ENCODE measurements at places on chromosomes 6 and 20.

DNA sequence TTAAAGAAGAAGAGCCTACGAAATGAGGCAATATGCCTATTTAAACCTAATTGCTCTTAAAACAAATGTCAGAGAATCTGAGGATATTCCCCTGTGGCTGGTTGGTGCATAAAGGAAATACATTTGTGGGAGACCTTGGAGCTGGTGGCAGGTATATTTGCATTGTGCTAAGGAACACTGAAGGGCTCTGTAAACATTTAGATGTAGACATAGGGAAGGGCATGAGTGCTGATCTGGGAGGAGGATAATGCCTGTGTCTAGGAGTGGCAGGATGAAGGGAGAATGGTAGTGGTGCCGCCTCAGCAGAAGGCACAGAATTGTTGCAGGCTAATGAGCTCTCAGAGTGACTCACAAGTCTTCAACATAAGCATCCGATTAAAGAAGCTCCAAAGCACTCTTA is 85.8 kb downstream of the CD164 start:
- DNase-seq = no peak

DNA sequence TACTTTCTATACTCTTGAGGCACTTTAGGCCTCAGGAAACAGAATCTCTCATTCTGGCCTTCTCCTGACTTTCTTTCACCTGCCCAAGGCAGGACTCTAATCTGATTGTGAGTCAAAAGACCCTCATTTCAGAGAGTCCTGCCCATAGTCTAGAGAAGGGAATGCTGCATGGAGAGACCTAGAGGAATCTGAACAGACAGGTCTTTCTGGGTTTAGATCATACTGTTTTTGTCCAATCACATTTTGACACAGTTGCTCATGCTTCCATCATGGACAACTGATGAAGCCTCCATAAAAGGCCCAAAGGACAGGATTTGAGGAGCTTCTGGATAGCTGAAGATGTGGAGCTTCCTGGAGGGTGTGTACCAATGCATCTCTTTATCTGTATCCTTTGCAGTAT is 48.1 kb upstream of the BTBD3 start:
- no peak for DNase-seq

DNA sequence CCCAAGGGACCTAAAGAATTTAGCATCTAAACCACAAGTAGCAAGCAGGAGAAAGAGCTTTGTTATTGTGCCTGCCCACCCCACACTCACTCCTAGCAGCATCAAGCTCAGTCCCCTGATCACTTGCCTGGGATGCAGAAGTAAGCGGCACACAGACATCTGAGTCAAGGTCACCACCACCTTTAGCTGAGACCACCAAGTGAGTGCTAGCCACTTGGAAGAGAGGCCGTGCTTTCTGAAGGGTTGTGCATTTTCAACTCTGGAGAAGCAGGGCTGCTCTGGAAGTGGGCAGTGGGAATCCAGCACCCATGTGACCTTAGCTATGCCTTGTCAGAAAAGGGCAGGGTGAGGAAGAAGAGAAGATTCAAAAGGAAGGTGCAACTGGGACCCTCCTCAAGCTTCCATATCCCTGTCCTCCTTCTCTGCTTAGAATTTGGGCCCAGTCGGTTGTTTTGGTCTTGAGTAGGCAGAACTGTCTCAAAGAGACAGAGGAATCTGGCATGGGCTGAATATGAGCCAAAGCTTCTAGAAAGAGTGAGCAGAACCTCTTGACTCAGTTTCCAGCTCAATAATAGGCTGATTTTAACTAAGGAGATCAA is 6.2 kb downstream of the NR2E1 start:
- no peak for DNase-seq

GRCh38 chr20:46715292-46715756 is 5.9 kb downstream of the SLC2A10 start:
- no peak for DNase-seq

GRCh38 chr20:64167676-64168075 is 3.4 kb downstream of the MYT1 start:
- no peak for DNase-seq

DNA sequence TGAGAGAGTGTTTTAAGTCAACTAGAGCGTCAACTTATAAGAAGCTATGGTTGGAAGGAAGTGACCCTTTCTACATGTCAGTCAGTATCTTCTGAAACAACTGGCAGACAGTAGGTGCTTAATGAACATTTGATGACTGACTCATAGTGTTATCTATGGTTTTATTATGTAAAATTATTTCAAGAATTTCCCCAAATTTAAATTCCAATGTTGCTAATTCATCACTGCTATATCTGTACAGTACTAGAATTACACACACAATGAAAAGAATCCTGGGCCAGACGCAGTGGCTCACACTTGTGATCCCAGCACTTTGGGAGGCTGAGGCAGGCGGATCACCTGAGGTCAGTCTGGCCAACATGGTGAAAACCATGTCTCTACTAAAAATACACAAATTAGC is 721.4 kb upstream of the FLRT3 start:
- DNase-seq = no peak

- DNase-seq = no peak
Measured at GRCh38 chr6:7540595-7540994, 876 bp upstream of the DSP start.

- DNase-seq = no peak
Measured at GRCh38 chr20:23446505-23446904, 6.2 kb downstream of the CST11 start.

GRCh38 chr20:8693709-8694108 is 375.2 kb upstream of the PLCB4 start:
- no peak for DNase-seq

DNA sequence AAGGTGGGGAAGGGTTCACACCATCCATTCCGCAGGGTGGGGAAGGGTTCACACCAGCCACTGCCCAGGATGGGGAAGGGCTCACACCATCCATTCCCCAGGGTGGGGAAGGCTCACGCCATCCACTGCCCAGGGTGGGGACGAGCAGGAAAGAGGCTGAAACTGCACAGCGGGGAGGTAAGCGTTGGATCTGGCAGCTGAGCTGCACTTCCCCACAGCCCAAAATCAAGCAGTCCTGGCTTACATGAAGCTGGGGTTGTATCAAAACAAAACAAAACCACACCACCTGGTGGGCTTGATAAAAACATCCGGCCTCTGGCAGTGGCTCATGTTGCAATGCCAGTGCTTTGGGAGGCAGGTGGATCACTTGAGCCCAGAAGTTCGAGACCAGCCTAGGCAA is 268.5 kb downstream of the TAF4 start:
- no peak for DNase-seq

DNA sequence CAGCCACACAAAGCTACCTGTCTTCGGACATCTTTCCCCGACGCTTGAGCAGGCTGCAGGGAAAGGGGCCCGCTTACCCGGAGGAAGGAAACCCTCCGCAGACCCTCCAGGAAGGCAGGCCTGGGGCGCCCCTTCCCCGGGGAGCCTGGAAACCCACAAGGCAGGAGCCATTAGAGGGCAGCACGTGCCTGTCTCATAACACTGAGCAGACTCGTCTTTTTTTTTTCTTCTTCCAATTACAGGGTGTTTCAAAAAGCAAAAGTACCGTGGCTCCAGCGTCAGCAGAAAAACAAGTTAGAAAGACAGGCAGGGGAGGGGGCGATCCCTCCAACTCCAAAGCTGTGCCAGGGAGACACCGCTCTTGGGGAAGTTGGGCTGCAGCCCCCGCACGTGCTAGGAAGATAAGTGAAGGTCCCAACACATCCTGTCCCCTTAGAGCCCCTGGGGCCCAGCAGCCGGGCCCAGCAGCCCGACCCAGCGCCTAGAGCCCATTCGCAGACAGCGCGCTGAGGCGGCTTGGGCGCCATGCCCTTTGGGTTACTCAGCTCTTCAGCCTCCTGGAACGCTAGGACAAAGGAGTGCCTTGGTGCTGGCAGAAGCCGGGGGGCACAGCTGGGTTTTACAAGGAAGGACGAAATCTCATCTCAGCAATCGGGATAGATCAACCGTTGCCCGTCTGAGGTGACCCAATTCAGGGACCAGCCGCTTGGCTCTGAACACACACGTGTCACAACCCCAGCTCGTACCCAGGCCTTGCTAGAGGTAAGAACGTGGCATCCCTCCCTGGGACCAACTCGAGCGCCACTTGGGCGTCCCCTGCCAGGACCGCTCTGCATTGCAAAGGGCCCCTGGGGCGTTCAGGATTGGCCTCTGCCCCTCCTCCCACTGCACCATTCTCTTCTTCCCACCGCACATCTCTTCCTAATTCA is 136.3 kb downstream of the LY86 start:
- peak; percentile 23 for DNase-seq

GRCh38 chr6:223763-224162 is 68.5 kb upstream of the DUSP22 start:
- DNase-seq = no peak

DNA sequence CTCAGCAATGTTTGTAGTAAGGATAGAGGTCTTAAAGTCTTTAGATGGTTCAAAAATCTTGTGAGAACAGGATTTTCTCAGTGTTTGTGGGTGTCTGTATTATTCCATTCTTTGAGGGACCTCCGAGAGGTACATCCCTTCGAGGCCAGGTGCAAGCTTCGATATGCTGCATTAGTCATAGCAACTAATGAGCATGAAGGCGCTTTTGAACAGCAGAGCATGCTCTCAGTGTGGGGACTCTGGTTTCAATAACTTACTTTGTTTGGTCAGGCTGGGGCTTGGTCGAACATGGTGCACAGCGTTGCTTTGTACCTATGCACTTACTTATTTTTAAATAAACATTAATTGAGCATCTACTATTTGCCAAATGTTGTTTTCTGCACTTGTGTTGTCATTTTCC is 297.9 kb downstream of the CLIC5 start:
- DNase-seq = no peak

- no peak for DNase-seq
Measured at GRCh38 chr6:85576476-85576875, 17.2 kb downstream of the SNX14 start.

DNA sequence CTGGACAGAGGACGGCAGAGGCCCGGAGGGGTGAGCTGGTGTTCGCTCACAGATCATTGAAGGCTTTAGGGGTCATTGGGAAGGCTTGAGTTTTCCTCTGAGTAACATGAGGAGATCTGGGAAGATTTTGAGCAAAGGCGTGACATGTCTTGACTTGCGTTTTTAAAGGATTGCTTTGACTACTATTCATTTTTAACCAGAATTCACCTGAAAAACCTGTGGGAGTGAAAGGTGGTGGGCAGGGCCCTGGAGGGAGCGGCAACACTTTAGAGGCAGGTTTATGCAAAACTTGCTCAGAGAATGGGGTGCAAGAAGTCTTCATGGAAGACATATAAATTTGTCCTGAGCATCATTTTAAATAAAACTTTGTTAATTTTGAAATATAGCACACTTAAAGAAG is 72.2 kb upstream of the EEF1E1 start:
- DNase-seq = no peak

DNA sequence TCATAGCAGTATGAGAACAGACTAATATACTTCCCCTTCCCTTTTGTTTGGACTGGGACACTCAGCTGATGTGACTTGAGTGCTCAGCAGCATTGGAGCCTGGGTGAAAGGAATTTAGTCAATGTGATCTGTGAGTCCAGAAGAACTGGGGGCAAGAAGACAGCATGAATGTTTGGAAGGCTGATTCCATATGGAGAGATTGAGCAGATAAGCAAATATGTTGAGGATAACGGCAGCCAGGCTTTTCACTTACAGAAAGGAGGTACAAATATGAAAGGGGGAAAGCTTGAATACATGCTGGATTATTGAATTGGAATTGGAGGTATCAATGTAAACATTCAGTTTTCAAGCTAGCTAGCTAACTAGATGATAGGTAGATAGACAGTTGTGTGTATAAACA is 37.8 kb upstream of the SMAP1 start:
- DNase-seq = no peak

DNA sequence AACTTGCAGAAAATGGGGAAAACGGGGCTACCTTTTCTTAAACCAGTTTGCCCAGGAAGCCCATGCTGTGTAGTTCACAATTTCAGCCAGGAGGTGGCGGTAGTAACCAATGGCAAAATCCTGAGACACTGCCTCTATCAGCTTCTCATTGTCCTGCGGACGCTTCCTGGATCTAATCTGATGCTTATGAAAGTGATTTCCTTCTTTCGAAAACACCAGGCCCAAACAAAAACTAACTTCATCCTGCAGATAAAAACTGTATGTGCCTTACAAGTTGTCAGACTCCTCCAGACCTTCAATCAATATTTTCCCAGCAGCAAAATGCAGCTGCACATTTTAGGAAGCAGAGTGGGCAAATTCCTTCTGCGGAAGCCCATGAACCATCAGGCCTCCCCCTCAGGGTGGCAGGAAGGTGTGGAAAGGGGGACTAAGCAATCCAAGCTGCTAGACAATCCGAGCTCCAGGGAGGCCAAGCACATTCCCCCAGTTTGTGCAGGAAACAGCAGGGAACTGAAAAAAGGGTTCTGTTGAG is 88.5 kb downstream of the LY86 start:
- DNase-seq = peak; percentile 60

- no peak for DNase-seq
Measured at GRCh38 chr6:39493777-39494176, 171.3 kb upstream of the KCNK16 start.

DNA sequence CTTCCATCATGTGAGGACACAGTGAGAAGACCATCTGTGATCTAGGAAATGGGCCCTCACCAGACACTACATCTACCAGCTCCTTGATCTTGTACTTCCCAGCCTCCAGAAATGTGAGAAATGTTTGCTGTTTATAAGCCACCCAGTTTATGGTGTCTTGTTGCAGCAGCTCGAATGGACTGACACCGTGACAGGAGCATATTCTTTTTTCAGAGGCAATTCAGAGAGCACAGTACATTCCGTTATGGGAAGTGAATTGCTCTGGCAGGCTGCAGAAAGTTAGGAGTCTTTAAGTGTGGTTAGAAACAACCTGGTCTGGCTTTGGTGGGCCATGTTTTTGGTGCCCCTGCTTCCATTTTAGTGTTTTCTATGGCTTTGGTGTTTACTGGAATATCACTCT is 75.1 kb downstream of the FIG4 start:
- no peak for DNase-seq

GRCh38 chr6:134379599-134379998 is 61.7 kb upstream of the SGK1 start:
- DNase-seq = no peak

GRCh38 chr20:7031222-7031621 is 263.7 kb downstream of the BMP2 start:
- DNase-seq = no peak

- no peak for DNase-seq
Measured at GRCh38 chr20:3406481-3407039, 909 bp downstream of the DNAAF9 start.

DNA sequence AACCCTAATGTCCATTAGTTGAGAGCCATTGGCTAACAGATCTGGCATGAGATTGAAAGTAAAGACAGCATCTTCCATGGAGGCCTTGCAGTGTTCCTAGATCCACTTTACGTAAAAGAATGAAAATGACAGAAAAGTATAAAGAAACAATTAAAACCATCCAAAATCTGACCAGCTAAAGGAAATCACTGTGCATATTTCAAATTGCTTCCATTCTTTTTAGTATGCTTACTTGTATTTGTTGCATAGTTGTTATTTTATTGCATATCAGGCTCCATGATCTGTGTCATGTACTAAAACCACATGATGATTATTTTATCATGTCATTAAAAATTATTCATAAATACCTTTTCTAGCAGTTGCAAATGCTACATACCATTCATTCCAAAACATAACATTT is 67.9 kb downstream of the GCLC start:
- no peak for DNase-seq

GRCh38 chr6:98941319-98941718 is 6.4 kb downstream of the FBXL4 start:
- no peak for DNase-seq

- no peak for DNase-seq
Measured at GRCh38 chr20:63457737-63458136, 14.7 kb downstream of the KCNQ2 start.
